ENCODE measurements at places on chromosomes 3 and 15.

DNA sequence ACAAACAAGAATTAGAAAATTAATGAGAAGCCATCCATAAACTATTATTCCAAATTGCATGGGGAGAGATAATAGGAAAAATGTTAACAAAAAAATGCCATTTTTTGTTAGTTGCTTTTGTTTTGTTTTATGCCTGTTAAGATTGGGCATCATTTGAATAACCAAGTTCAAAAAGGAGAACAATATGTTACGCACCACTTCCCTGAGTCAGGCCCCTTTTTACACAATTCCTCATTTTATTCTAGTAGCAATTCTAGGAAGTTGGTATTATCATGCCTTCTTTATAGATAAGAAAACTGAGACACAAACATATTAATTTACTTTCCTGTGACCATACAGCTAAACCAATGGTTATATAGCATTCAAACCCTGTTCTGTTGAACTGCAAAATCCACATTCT lies 736.9 kb upstream of the CCDC54 start:
- DNase-seq = no peak

DNA sequence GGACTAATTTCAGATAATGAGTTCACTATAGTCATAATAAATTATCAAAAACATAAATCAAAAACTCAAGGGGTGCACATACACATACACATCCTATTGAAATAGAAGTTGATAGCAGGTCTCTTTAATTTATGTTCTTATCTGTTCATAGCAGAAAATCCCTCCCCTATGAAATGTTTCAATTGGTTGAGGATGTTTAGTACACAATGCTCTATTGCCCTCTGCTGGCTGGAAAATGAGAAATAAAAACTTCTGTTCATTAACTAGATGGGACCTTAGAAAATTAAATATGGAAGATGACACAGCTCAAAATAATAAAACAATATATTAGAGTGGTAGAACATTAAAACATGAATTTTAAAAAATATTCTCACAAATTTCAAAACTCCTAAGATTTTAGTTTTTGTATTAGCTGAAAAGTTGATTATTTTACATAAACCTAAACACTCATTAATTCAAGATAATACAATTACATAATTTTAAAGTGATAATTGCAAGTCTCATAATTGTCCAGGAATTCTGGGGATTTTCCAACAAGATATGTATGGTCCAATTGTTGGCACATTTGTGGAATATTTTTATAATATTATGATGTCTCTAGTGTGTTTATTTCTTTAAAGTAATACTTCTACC lies 735.0 kb downstream of the ROBO1 start:
- DNase-seq = no peak

DNA sequence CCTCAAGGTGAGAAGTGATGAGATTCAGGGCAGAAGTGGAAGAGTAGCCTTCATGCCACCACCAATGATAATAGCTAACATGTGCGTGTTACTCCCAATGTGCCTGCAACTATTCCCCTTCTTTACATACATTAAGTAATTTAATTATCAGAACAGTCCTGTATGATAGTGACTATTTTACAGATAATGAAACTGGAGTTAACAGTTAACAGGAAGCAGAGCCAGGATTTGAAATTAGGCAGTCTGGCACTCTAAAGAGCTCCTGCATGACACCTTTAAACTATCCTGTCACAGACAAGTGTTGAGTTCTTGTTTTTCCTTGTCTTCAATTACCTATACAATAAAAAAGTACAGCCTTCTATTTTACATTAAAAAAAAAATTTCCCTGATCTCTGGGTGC lies 148.8 kb downstream of the LEKR1 start:
- no peak for DNase-seq

GRCh38 chr3:197050511-197050910 lies 20.9 kb upstream of the MELTF start:
- no peak for DNase-seq

DNA sequence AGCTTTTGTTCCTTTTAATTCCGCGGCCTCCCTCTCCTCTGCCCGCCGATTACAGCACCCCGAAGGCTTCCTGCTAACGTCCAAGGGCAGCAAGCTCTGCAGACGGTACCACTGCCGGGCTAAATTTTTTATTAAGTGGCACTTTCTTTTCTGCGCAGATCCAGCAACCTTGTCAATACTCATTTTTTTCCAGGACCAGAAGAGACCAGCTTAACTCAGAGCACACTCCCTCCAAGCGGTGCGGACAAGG lies 542 bp upstream of the MEIS2 start:
- DNase-seq = no peak

DNA sequence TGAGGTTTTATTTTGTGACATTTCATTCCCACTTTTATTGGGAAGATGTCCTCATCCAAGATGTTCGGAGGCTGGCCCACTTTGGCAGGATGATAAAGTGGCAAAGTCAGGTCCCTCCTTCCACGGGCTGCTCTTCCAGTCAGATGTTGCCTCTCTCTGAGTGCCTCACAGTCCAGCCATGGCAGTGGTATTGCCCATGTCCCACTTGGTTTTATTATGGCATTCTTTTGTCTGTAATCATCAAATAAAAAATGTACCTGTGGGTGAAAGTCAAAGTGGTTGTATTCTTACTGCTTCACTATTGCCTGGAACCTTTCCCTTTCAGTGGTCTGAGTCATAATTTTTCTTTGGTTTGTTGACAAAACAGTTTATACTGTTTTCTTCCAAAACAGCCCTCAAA lies 20.2 kb downstream of the ARNT2 start:
- no peak for DNase-seq

DNA sequence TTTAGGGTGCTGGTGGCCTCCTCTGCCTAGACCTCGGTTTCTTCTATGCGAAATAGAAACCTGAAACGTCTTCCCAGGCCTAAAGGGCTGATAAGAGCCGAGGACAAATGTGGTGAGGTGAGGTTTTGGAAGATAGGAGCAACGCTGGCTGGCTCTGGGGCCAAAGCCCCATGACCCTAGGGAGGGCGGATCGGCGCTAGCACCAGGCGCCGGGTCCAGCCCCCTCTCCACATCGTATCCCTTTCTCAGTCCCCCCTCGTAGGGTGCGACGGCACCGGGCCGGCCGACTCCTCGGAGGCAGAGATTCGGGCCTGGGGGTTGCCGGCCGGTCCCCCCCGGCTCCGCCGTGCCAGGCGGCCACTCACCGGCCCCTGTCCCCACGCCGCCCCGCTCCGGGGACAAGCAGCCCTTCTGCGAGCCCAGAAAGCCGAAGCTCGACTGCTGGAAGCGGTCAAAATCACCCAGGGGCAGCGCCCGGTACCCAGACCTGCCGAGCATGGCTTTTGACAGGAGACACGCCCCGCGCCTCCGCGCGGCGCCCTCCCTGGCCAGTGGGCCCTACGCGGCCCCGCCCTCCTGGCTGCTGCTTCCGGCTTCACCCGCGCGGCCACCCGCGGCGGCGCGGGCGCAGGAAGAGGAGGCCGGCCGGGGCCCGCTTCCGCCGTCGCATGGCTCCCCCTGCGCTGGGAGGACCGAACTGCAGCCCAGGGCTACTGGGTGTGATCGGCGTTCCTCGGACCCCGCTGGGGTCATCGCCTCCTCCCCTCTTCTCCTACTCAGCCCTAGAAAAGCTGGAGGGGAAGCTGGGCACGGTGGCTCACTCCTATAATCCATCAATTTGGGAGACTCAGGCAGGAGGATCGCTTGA lies at the start of gene STOML1:
Gene STOML1, minus strand, starts transcription at position 570 of the 868 bp plus-strand sequence. Its CDS starts 72 bp downstream, at position 498.
- peak; percentile 80 for DNase-seq

DNA sequence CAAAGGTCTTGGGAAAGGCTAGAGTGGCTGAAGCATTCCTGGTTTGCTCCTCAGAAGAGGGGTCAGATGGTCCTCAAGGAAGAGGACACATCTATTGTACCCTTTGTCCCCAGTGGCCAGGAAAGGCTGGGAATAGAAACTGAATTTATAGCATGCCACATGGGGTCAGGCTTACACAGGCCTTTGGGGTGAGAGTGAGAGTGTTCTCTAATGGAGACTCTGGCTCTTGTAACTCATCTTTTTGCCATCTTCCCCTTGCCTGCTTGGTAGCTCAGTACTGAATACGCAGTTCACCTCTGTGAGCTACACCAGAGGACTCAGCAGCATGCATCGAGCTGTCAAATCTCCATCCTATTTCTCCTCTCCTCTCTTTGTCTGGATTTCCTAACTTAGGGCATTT lies 87.5 kb downstream of the ATP2B2 start:
- DNase-seq = no peak

DNA sequence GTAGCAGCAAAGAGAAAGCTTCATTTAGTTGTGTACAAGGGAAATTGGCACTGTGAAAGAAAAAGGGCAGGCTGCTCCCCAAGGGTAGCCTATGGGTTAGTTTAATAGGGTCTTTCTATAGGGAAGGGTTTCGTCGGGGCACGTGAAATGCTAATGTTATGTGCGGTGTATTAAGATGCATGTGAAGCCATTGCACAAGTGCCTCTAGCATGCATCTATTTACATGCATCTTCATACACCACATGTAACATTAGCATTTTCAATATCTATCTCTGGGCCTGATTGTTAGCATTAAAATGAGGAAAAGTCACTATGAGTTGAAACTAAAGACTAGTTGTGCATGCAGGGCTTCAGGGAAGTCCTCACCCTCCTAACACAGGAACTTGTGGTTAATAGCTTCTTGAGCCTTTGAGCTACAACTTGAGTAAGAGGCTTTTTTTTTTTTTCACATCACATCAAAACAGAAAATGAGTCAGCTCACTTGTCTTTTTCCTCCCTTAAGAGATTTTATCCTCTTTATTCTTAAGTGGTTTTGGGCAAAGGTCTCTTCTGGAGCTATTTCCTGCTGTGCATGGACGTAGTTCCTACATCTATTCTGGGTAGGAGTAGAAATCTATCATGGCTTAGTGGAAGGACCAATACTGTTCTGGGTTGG lies 613.4 kb downstream of the ZPLD1 start:
- no peak for DNase-seq

DNA sequence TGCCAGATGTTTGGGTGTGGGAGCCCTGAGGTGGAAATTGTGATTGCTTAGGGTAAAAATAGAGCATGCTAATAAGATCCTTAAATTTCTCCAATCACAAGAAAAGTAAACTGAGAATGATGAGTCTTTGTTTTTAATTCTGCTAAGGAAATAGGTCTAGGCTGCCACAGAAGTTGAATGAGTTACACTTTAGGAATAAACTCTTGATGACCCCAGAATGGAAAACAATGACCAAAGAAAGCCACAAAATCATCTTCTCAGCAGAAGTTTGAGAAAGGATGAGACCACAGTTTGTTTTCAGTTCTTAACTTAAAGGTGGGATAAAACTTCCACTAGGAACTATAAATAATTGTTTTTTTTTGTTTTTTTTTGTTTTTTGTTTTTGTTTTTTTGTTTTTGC lies 164.6 kb upstream of the BCL6 start:
- no peak for DNase-seq

DNA sequence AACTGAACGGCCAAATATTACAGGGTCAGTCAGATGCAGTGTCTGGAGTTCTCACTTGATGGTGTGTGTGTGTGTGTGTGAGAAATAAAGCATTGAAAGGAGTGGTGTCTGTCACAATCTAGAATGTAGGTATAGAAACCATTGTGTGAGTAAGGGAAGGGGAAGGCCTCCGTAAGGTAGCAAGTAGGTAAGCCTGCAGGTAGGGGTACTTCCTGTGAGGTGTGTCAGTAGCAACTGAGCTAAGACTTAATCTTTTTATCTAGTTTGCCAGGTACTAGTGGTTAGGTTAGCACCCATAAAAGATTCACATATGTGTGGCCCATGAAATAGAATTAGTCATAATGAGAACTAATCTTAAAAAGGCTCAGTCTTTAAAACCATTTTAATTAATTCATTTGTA lies 1517.8 kb downstream of the SI start:
- no peak for DNase-seq

DNA sequence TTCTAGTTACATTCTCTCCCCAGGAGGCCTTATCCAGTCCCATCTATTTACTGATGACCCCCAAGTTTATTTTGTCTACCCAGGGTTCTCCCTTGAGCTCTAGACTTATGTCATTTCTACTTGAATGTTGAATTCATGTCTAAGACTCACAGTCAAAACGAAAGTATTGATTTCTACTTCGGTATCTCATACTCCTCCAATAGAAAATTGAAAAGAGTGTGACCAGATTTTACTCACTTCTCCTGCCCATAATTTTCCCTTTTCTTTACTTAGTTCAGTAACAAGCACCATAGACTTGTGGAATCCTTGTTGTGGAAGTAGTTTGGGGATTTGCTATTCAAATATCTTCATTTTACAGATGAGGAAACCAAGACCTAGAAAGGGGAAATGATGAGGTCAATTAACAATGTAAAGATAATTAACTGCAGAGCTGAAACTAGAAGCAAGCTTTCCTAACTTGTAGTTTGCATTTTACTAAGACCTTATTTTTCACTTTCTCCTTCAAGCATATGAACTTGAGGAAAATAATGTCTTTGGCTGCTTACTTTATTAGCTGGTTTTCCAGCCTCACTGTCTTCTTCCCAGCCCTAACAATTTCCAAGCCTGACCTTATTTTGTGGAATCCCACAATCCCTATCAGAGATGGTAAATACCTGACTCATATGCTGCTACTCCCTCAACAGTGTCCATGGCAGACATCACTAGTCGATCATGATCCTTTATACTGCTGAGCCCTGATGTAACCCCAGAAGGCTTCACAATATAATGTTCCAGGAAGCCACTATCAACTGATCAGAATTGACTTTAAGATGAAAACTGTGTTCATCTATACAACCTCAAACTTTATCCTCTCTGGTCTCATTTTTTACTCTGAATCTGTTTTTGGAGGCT lies 123.9 kb upstream of the AGBL1 start:
- DNase-seq = no peak

DNA sequence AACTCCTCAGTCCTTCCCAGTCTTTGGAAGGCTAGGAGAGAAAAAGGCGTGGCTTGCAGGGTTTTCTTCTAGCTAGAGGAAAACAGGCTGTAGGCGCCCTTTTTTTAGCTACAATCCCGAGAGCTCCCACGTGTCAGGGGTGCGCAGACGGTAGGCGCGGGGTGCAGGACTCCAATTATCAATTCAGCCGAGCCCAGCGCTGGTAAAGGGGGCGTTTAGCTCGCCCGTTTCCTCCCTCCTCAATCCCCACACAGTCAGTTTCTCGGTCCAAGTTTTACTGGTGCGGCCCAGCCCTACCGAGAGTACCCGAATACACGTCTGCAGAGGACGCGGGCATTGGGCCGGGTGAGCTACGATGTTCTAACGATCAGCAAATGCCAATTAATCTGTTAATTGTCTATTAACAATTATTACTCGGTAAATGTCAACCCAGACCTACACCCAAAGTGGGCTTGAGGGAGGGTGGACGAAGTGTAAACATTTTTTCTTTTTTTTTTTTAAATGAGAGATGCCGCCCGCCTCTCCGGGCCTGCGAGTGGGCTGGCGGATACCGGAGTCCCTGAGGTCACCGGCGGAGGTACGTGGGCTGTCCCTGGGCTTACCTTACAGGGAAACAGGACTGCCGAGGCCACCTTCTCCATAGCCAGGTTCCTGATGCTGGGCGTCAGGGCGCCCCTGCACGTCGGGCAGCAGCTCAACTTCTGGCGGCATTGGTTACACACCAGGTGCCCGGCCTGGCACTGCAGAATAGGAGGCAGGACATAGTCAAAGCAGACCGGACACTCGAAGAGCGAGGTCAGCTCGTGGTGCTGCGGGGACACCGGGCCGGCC lies 923 bp downstream of the SIAH2 start:
- no peak for DNase-seq

GRCh38 chr15:84982301-84982920 lies 755 bp downstream of the PDE8A start:
- DNase-seq = peak; percentile 60

GRCh38 chr3:42525212-42525611 lies 22.8 kb downstream of the VIPR1 start:
- no peak for DNase-seq

All from stimulated activated naive CD4-positive, alpha-beta T cell (primary cell).